Spinal cord (tissue), 10 donors: ENCODE measurements at places on chromosomes 4 and X. TPM values are rescaled to one million over a fixed set of nuclear protein-coding genes. Genes with fewer than 3 reads are reported as not detected.

- no peaks in the 10 kb centered on the region for H3K36me3 ChIP-seq
- no peak overlapping the region for H3K27ac ChIP-seq
- no peaks in the 10 kb centered on the region for H3K4me1 ChIP-seq
- H3K27me3 ChIP-seq, result no peaks in the 10 kb centered on the region
Measured at GRCh38 chrX:123450222-123450621, 266.1 kb downstream of the GRIA3 start.

DNA sequence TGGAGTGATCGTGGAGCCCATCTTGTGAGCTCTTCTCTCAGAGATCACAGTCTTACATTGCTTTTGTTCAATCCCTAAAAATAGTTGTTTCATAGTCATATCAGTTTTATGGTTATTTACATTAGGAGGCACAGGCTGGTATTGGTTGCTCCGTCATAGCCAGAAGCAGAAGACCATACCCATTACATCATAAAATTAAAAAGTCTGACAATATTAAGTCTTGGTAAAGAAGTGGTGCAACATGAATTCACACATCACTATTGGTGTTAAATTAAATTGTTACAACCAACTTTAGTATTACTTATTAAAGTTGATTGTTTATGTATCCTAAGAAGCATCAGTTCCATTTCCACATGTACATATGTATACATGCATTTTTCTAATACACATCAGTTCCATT lies 84.6 kb downstream of the LARP1B start:
- H3K4me1 ChIP-seq, result no peaks in the 10 kb centered on the region
- H3K36me3 ChIP-seq, result peaks cover 6% of the 10 kb centered on the region
- H3K27me3 ChIP-seq, result no peaks in the 10 kb centered on the region
- H3K4me3 ChIP-seq, result no peak overlapping the region
- H3K27ac ChIP-seq, result no peak overlapping the region

DNA sequence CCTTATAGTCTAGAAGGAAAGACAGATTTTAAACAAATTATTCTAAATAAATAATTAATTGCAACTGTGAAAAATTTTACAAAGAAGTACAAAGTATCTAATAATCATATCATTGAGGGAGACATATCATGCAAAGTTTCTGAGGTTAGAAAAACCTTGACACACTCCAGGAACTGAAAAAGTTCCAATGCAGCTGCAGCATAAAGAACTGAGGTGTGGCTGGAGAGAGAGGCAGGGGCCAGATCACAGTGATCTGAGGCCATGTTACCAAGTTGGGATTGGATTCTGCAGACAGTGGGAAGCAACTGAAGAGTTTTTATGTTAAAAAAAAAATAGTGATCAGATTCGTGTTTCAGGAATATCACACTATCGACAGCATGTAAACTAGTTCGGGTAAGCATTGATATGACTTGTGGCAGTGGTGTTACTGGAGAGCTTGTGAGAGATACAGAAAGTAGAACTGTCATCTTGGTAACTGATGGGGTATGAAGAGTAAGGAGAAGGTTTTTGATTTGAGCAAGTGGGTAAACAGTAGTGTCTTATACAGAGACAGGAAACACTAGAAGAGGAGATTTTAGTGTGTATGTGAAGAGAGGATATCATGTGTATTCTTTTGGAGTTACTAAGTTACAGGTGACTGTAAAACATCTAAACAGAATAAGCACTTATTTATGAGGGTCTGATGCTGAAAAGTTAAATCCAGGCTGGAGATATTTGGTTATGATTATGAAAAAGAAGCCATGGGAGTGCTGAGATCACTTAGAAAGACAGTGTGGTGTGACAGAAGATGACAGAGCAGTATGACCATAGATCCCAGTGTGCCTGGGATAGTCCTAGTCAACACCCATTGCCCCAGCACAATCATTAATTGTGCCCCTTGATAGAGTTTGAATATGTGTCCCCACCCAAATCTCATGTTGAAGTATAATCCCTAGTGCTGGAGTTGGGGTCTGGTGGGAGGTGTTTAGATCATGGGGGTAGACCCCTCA lies 15.6 kb upstream of the SPRY1 start:
- no peak overlapping the region for H3K4me3 ChIP-seq
- no peaks in the 10 kb centered on the region for H3K4me1 ChIP-seq
- H3K36me3 ChIP-seq, result no peaks in the 10 kb centered on the region
- H3K27me3 ChIP-seq, result no peaks in the 10 kb centered on the region
- no peak overlapping the region for H3K27ac ChIP-seq

DNA sequence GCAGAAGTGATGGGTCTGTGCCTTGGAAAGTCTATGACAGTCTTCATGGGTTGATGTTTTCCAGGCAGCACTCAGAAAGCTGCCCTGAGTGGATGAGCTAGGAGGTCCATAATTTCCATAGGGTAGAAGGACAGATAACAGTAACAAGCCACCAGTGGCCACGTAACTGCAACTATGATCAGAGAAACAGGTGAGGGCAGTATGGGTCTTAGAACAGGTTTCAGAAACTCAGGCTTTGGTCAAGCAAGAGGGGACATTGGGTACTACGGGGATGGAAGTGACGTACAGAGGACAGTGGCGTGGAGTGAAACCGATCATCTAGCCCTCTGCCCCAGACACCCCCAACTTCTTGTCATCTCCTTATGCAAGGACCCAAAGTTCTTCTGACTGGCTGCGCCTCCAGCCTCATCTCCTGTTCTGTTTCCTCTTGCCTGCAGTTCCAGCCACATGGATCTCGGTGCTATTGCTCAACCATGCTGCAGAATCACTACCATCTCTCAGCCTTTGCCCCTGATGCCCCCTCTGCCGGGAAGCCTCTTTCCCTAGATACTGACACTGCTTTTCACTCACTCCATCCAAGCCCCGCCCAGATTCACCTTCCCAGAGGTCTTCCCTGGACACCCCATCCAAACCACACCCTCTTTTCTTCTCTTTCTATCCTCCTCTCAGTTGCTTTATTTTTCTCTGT lies 123.4 kb downstream of the MFAP3L start:
- H3K4me1 ChIP-seq, result no peaks in the 10 kb centered on the region
- H3K4me3 ChIP-seq, result no peak overlapping the region
- H3K27me3 ChIP-seq, result no peaks in the 10 kb centered on the region

GRCh38 chr4:119268466-119268865 lies 53.5 kb downstream of the FABP2 start:
- H3K27ac ChIP-seq, result no peak overlapping the region
- no peak for DNase-seq
- no peak overlapping the region for H3K4me3 ChIP-seq
- no peaks in the 10 kb centered on the region for H3K4me1 ChIP-seq
- H3K27me3 ChIP-seq, result no peaks in the 10 kb centered on the region
- no peaks in the 10 kb centered on the region for H3K36me3 ChIP-seq

DNA sequence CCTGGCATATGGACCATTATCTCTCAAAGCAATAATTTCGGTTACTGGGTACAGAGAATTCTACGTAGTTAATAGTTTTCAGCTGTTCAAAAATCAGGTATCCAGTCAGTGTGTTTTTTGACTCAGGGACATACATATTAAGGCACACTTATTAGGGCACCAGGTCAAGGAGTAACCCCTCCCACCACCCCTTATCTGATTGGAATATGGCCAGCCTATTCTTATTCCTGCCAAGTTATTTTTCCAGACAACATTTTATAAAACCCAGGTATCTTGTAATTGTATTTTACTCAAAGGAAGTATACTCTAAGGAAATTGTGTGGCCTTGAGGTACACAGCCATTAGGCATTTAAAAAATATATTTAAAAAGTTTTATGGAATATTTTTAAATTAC lies 4.3 kb downstream of the ZFX start:
- no peaks in the 10 kb centered on the region for H3K27me3 ChIP-seq
- H3K27ac ChIP-seq, result no peak overlapping the region
- DNase-seq, result no peak
- peaks cover 2% of the 10 kb centered on the region for H3K36me3 ChIP-seq
- no peak overlapping the region for H3K4me3 ChIP-seq
- peaks cover 14% of the 10 kb centered on the region for H3K4me1 ChIP-seq

Gene FRYL
- total RNA-seq, result 120 TPM

Gene GAGE2A
- not detected for total RNA-seq

Gene CXCL1
- 1.9 TPM for total RNA-seq

Gene STATH
- total RNA-seq, result not detected

Gene CSAG2
- not detected for total RNA-seq

Gene FRMPD3
- total RNA-seq, result 6.7 TPM

Gene CD40LG
- total RNA-seq, result not detected

Gene PABPC1L2B
- 1.3 TPM for total RNA-seq
